ENCODE measurements at places on chromosomes 1 and 21.

GRCh38 chr21:26177746-26178426 is 7.3 kb upstream of the APP start:
- no peak for DNase-seq

- peak; percentile 58 for DNase-seq
Observed at GRCh38 chr21:16709866-16710550, 802.8 kb upstream of the CXADR start.

GRCh38 chr1:87706779-87707228 is 378.1 kb downstream of the LMO4 start:
- no peak for DNase-seq

- no peak for DNase-seq
Observed at GRCh38 chr1:197024460-197024859, 42.6 kb downstream of the F13B start.

- no peak for DNase-seq
Observed at GRCh38 chr1:209617755-209618154, 34.2 kb downstream of the CAMK1G start.

GRCh38 chr1:34784751-34785221 is 3.8 kb downstream of the GJB3 start:
- DNase-seq: no peak

GRCh38 chr21:27246741-27247140 is 279.9 kb upstream of the ADAMTS5 start:
- no peak for DNase-seq

- no peak for DNase-seq
Observed at GRCh38 chr1:34851431-34852105, 8.0 kb downstream of the SMIM12 start.

- no peak for DNase-seq
Observed at GRCh38 chr1:181855380-181855779, 206.1 kb downstream of the ZNF648 start.

DNA sequence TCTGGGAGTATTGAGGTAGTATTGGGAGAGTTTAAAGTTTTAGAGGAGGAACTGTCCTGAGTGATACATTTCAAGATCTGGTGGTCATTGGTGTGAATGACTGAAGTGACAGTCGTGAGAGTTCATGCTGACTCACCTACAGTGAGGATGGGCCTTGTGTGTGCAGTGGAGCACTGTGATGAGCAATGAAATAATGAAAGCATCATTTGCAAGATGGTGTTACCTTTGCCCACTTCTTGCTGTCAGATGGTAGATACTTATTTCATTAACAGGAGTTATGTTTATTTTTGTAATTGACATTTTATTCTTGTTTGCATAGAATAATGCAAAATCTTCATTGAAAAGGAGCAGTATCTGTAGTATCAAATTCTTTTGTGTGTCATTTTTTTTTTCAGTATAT is 29.0 kb downstream of the POU2F1 start:
- DNase-seq: no peak

GRCh38 chr1:46043458-46044017 is 88.9 kb downstream of the PIK3R3 start:
- DNase-seq: no peak

- no peak for DNase-seq
Observed at GRCh38 chr1:237712082-237712481, 178.6 kb downstream of the ZP4 start.

DNA sequence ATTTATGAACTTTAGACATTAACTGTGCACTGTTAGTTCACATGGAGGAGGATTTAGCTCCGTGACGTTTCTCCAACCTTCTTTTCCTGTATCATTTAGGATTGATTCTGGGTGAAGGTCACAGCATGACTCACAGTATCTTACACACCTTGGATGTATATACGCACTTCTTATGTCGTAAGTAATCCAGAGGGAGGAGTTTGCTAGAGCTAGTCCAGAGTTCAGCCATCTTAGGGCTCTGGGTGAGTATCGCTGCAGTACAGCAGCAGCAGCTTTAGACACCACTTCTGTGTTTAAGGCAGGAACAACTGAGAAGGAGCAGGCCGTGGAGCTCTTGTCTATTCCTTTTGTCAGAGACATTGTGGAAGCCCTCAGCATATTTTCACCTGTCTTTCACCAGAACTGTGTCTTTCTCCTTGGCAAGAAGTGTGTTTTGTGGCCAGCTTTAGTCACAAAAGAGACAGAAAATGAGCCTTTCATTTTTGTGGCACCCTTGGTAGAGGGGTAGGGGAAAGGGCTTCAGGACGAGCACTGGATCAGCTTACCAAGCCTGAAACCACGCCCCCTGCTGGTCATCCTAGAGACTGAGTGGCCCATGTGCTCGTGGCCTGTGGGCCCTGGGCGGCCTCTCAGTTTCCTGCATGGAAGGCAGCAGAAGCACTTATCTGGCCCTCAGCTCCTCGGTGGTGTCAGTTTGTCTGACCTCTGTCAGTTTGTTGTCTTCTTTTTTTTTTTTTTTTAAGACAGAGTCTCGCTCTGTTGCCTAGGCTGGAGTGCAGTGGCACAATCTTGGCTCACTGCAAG is 64.0 kb downstream of the ADARB1 start:
- DNase-seq: peak; percentile 53

DNA sequence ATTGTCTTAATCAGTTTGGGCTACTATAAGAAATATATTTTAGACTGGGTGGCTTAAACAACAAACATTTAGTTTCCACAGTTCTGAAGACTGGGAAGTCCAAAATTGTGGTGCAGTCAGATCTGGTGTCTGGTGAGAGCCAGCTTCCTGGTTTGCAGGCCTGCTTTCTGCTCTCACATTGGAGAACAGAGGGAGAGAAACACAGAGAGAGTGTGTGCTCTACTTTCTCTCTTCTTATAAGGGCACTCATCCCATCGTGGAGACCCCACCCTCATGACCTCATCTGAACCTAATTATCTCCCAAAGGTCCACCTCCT is 4.1 kb downstream of the LEPR start:
- DNase-seq: no peak

DNA sequence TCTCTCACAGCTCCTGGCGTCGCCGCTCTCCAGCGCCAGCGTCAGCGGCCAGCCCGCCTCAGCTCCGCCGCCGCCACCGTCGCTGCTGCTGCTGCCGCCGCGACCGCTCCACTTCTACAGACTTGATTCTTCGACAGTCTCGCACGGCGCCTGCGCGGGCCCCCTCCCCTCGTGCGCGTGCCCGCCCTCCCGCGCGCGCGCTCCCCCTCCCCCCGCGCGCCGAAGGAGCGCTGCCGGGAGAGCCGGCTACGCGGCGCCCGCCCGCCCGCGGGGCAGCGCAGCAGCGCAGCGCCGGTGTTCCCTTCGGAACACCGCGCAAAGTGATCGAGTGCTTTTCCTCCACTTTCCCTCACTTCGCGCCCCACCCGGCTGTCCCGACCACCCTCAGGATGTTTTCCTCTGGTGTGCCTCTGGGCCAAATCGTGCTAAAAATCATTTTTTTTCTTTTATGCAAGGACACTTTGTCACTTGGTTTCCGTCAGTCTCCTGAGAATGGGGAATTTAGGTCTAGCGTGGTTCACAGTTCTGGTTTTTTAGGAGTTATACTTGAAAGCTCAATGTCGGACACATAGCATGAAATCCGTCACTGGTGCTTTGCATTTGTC is at the start of gene IRF2BP2:
Gene IRF2BP2, minus strand, starts transcription at position 118 of the 605 bp plus-strand sequence. CDS start 684 bp downstream, outside the sequence.
- no peak for DNase-seq

GRCh38 chr1:10781137-10781536 is 15.3 kb downstream of the CASZ1 start:
- DNase-seq: no peak

- DNase-seq: no peak
Observed at GRCh38 chr1:9352377-9353134, 59.9 kb downstream of the SPSB1 start.

GRCh38 chr1:31759298-31760023 is 4.7 kb downstream of the ADGRB2 start:
- DNase-seq: no peak

- DNase-seq: no peak
Observed at GRCh38 chr1:157131281-157131680, 6.9 kb downstream of the ETV3 start.

Data from fibroblast of the conjunctiva (primary cell).